ENCODE measurements at places on chromosomes 1 and 21.

GRCh38 chr1:8042134-8042533, 16.0 kb upstream of the ERRFI1 start:
- no peak for DNase-seq

GRCh38 chr1:201884425-201884824, 4.3 kb upstream of the SHISA4 start:
- DNase-seq, result no peak

- DNase-seq, result no peak
Measured at GRCh38 chr1:172351754-172352161, 68.7 kb upstream of the C1orf105 start.

DNA sequence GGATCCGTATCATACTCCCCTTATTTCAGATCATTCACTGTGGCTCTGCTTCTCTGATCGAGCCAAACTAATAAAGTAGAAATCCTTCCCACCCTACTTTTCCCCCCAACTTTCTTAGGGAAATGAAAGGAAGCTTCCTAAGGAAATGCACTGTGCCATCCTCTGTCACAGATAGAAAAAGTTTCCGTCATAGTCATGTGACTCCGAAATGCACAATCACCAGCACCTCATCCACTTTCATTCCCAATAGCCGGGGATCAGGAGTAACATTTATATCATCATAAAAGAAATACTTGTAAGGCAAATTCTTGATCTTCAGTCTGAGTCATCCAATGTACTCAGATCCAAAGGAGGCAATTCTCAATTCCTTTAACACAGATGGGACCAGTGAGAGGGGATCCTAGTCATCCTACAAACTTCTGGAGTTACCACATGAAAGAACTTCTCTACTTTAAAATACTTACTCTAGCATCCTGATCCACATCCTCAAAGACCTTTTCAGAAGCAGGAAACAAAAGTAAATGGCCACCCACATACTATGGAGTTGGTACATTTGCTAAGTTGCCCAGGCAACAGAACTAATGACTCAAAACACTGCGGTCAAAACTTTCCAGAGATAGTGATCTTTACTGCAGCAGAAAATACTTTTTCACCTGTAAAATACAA, 97.8 kb upstream of the ZC3H11B start:
- DNase-seq, result no peak

DNA sequence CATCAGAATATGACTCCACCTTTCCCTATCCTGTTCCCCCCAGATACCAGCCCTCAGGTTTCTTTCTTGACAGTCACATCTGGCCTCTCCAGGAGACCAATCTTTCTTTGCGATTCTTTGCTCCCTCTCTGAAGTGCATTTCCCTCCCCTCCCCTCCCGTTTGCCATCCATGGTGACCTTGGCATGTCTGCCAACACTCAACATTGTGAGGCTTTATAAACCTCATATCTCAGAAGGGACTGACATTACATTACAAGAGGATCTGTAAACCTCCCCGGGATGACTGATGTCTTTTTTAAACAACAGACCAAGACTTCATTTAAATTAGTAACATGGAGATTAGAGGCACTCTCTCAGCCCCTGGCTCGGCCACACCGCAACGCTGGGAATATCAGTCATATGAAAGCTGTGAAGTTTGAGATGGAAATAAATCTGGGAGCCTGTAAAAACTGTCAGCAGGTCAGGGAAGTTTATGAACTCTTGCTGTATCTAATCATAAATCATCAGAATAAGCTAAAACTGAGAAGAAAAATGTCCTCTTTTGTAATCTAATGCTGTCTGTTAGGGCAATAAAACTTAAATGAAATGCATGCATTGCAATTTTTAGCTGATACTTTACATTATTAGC, 401.7 kb upstream of the PROX1 start:
- DNase-seq, result no peak

DNA sequence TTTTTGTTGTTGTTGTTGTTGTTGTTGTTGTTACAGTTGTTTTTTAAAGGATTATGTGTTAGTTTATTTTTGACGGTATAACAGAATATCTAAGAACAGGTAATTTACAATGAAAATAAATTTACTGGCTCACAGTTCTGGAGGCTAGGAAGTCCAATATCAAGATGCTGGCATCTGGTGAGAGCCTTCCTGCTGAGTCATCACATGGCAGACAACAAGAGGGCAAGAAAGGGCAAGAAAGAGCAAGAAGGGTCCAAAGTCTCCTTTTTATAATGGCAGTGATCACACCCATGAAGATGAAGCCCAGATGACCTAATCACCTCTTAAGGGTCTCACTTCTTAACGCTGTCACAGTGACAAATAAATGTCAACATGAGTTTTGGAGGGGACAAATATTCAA, 142.1 kb downstream of the NEGR1 start:
- no peak for DNase-seq

DNA sequence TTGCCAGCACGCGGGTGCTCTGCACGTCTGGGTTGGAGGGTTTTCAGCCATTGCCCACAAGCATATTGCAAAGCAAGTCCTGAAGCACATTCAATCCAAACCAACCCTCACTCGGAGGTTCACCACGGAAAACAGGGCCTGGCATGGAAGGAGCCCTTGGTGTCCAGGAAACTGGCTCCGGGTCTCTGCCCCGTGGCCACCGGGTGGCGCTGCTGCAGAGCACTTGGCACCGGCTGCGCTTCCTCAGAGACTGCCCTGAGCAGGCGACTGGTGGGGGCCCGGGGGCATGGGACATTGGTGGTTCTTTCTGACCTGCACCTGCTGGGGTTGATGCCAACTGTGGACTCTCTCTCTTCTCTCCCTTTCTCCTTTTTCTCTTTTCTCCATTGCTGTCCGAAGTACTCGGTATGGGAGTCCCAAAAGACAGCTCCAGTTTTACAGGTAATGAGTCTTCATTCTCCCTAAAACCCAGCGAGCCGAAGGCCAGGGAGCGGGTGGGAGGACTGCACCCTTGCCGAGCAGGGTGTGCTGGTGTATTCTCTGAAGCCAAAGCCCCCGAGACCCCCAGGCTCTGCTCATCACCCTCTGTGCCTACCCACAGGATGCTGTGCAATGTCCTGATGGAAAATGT, 4.1 kb upstream of the KCNAB2 start:
- no peak for DNase-seq

DNA sequence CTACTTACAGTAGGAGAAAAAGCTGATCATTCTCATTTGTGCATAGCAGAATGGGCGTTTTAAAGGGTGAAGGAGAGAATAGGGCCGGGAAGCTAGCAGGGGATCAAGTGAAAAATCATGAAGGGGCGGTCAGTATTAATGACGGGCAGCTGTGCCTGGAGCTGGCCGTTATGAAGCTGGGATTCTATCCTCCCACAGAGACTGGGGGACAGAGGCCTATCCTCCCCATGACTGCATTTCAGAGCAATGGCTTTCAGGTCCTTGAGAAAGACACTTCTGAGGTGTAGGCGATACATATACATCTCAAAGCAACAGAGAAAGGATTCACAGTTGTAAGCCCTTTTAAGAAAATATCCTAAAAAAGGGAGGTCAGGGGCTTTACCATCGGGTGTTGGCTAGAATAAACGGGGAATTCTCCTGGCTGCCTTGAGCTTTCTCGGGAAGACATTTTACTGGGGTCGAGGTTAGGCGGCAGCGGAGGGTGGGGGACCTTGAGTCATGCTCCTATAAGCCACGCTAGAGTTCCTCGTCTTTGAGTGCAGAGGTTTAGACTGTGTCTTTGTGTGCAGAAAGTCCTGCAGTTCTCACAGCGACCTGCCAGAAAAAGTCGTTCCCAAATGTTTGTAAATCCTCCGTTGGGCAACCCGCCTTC, 559 bp upstream of the MTARC2 start:
- no peak for DNase-seq

Measured in activated T-cell treated with anti-CD3 and anti-CD28 coated beads for 48 hours (primary cell).